Gastrocnemius medialis (tissue), 4 donors: ENCODE measurements at places on chromosomes 4 and X.

- DNase-seq: no peak
Observed at GRCh38 chr4:159199826-159200225, 96.9 kb downstream of the RAPGEF2 start.

DNA sequence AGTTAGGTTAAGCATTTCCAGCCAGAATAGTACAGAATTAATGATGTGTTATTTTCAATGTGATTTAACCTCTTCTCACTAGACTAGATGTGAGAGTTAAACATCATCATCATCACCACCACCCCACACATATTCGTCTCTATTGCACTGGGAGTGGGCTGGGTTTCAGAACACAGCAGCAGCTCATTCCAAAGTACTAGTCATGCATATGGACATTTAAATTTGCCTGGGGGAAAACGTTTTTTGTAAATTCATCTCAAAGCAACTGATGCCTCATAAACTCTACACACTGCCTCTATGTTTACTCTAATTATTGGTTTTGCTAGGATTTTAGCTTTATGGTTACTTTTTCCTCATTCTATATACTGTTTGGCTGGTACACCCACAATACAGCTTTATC, 509.1 kb downstream of the PPP4R3C start:
- DNase-seq: no peak

GRCh38 chr4:46954643-46955042, 38.7 kb downstream of the GABRA4 start:
- DNase-seq: no peak

DNA sequence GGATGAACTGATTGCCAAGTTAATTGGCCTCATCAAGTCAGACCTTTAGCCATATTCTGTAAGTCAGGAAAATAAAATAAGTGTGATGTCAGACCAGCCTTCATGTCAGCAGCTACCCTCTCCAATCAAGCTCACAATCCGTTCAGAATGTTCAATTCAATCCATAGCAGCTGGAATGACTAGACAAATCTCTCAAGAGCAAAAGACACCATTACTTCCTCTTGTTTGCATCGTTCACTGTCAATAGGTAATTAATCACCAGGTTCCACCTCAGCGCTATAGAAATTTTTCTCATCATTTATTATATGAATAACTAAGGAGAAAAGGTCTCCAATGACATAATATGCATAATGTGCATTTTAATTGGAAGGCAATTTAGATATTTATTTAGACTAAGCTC, 321.0 kb upstream of the GRIA3 start:
- DNase-seq: no peak

GRCh38 chr4:26407476-26407875, 82.8 kb downstream of the CCKAR start:
- no peak for DNase-seq

GRCh38 chr4:132526652-132527051, 622.4 kb upstream of the PCDH10 start:
- DNase-seq: no peak
